ENCODE measurements at places on chromosomes 3 and 15. TPM values are rescaled to one million over a fixed set of nuclear protein-coding genes. Genes with fewer than 3 reads are reported as not detected.

FANCD2 gene
- total RNA-seq, result 7.1 TPM

IMPG2 gene
- under 0.01 TPM for total RNA-seq

MDFIC2 gene
- not detected for total RNA-seq

FGF12 gene
- 0.35 TPM for total RNA-seq

GOLGA8J gene
- total RNA-seq, result 0.07 TPM

LSM3 gene
- 19.7 TPM for total RNA-seq
